ENCODE measurements at places on chromosomes 7 and 10.

GRCh38 chr7:92698237-92698841 is 108.1 kb upstream of the FAM133B start:
- peak; percentile 6 for DNase-seq

DNA sequence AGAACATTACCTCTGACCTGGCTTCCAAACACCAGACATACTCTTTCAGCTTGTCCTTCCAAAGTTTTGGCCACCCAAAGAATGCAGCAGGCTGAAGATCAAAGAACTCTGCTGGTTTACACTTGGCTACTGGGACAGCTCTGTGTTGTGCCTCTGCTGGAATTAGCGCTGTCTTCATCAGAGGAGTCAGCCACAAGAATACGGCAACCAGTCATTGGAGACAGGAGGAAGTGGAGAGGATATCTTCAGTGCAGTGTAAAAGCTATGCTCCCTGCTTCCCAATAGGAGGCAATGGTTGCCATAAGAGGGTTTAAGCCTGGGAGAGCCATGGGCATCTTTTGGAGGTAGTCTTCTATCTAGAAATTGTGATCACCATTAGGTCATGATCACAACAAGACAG is 126.7 kb upstream of the WNT16 start:
- DNase-seq, result no peak

DNA sequence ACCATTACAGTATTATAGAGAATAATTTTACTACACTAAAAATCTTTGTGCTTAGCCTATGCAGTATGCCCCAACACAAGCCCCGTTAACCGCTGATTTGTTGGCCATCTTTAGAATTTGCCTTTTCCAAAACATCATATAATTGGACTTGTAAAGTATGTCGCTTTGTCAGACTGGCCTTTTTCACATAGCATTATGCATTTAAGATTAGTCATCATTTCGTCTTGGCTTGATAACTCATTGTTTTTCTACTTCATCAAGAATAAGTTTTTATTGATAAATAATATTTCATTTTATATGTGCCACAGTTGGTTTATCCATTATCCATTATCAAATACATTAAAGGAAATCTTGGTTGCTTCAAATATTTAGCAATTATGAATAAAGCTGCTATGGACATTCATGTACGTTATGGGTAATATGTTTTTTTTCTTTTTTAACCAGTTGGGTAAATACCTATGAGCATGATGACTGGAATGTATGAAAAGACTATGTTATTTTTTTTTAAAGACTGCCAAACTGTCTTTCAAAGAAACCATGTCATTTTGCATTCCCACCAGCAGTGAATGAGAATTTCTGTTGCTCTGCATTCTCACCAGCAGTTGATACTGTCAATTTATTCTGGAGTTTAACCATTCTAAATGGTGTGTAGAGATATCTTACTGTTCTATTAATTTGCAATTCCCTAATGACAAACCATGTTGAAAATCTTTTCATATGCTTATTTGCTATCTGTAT is 273.1 kb upstream of the KCND2 start:
- DNase-seq, result no peak

- no peak for DNase-seq
These were observed 252.2 kb downstream of the GALNT17 start for GRCh38 chr7:71384094-71384493.

GRCh38 chr10:126256864-126257263 is 131.4 kb downstream of the ADAM12 start:
- peak; percentile 16 for DNase-seq

GRCh38 chr10:132044803-132045202 is 20.9 kb upstream of the JAKMIP3 start:
- no peak for DNase-seq

DNA sequence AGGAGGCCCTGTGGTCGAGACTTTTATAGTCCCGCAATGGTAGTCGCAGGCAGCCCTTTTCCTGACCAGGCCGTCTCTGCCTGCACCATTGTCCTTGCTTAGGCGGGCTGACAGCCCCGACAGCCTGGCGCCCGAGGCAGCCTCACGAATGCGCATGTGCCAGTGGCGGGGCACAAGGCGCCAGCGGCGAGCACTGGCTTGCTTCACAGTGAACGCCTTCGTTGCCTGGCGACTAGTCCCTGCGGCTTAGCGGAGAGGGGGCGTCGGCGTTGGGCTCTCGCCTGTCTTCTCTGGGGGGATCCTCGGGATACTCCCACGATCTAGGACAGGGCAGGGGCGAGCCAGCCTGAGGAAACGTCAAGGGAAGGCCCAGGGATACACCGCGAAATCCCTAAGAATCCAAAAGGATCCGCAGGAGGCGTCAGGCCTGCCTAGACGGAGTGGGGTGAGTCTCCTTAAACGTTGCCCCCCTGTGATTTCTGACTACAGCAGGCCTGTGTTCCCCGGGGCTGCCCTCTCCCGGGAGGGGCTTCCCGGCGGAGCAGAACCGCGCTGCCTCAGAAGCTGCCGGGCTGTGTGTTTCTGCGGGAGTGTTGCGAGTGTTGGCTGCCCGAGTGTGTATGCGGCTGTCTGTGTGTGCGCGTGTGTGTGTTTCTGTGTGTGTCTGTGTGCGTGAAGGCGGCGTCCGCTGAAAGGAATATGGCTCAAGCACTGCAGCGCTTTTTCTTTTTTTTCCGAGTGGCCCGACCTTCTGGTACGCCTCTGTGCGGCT is 20.5 kb upstream of the ZNF273 start:
- no peak for DNase-seq

DNA sequence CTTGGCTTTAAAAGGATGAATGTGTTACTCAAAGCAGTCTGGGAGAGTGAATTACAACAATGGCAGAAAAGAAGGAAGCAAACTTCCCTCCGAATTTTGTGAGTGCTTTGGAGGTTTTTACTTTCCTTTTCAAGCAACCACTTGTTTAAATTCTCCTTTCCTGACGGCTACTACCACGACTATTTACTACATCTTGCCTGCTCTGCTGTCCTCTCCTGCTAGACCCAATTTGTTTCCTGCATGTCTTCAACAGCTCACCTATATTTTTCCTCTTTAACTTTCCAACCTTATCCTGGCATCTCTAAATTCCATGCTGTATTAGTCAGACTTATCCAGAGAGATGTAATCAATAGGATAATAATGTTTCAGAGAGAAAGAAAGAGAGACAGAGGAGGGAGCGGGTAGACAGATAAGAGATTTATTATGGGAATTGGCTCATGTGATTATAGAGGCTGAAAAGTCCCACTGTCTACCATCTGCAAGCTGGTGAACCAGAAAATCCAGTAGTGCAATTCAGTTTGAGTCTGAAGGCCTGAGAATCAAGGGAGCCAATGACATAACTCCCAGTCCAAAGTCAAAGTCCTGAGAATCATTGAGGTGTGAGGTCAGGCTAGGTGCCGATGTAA is 42.8 kb upstream of the SLC13A1 start:
- DNase-seq, result no peak

DNA sequence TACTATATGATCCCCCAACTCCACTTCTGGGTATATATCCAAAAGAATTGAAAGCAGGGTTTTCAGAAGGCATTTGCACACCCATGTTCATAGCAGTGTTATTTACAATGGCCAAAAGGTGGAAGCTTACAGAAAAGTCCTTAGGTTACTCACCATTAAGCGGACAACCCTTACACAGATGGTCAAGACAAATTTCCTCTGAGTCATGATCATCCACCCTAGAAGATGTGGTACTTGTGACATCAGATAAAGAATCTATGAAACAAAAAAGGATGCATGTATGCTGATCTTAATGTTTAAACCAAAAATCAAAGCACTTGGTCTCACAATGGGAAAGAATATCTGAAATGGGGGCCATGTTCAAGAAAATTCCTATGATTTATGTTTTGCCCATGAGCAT is 31.1 kb downstream of the ZC3HAV1 start:
- no peak for DNase-seq

DNA sequence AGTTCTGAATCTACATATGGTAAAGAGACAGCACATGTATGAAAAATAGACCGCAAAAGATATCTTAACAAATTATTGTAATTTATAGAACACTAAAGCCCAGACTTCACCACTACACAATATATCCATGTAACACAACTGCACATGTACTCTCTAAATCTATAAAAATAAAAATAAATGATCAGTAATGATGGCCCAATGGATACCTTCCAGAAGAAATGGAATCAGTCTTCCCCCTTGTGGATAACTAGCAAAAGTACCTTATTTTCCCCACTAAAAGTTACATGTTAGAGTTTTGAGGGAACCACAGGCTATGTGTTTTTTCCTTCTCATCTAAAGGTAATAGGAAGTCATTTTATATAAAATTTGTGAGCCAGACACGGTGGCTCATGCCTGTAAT is 25.7 kb downstream of the C7orf25 start:
- no peak for DNase-seq

- no peak for DNase-seq
These were observed 5.6 kb downstream of the GPR15LG start for GRCh38 chr10:84179059-84179710.

DNA sequence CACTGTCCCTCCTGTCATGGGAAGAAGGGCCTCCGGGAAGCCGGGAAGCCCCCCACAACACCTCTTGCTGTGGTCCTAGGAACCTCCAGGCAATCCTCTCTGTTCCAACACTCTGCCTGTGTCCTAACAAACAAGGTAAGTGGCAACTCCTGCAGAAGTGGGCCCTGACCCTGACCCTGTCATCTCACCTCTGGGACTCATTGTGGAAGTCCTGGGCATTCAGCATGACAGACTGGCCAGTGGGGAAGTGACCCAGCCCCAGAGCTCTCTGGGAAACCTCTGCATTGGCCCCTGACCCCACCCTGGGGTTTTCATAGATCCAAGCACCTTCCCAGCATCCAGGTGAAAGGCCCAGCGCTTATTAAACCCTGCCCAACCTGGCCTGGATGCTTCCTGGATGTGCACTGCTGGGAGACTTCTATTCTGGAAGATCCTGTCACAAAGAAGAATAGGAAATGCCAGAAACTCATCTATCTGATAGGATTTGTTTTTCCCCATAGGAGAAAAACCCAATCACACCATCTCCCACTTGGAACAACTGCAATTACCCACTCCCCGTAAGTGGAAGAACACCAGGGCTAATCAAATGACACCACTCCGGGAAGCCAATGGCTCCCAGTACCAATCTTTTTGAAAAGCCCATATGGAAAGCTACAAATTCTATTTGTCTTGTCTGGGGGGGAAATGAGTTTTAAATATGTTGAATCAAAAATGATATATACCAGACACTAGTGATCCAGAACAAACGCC is 24.3 kb downstream of the LEP start:
- no peak for DNase-seq

Data from nephron progenitor cell (in vitro differentiated cells).